ENCODE measurements at places on chromosomes 12 and 14. TPM values are rescaled to one million over a fixed set of nuclear protein-coding genes. Genes with fewer than 3 reads are reported as not detected.

DNA sequence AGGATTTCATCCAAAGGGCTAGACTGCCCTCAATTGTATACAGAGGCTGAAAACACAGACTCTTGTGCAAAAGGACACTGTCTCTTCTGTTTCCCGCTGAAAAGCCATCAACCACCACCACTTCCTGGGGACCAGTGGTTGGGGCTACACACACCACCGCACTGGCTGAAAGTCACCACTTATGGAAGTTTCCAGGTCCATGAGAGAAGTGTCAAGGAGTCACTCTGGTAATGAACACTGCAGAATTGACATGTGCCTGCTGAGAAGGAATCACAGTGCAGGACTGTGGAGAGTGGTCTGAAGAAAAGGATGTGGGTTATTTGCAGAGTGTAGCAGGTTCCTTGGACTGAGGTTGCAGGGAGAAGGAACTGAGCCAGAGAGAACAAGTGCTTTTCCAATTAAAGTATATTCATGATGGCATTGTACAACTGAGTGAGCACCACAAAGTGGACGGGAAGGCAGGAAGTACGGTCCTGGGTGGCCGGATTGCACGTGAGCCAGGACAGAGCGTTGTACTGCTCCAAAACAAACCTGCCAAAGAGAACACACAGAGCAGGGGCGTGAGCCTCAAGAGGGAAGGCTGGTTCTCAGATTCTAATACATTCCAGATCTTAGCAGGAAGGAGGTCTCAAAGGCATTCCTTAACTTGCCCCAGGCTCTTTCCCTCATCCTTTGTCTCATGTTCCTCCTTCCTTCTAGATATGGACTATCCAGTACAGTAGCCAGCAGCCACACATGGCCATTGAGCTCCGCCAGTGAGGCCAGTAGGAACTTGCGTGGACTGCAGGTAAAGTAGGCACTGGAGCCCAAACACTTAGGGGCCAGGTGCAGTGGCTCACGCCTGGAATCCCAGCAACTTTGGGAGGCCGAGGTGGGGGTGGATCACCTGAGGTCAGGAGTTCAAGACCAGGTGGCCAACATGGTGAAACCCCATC, 316.4 kb downstream of the MED13L start:
- no peak overlapping the region for H3K27ac ChIP-seq
- H3K27me3 ChIP-seq = no peaks in the 10 kb centered on the region
- H3K4me1 ChIP-seq = no peaks in the 10 kb centered on the region
- H3K4me3 ChIP-seq = no peak overlapping the region
- DNase-seq = no peak

- no peak overlapping the region for H3K27ac ChIP-seq
- H3K27me3 ChIP-seq = no peaks in the 10 kb centered on the region
- H3K4me1 ChIP-seq = peaks cover 42% of the 10 kb centered on the region
- DNase-seq = no peak
These were observed 8.9 kb downstream of the MAP4K5 start for GRCh38 chr14:50523271-50524041.

- H3K4me3 ChIP-seq = peak within 1 kb of the TSS; percentile 90
- peaks cover 17% of the 10 kb centered on the region for H3K36me3 ChIP-seq
- H3K27me3 ChIP-seq = no peaks in the 10 kb centered on the region
- peaks cover 16% of the 10 kb centered on the region for H3K4me1 ChIP-seq
These were observed at the start of gene UNC119B for GRCh38 chr12:120710031-120710804. TSS of gene UNC119B (plus strand) at chr12:120710458. CDS start at chr12:120710475, 17 bp downstream.

The CLEC1B gene
- not detected for total RNA-seq

DNA sequence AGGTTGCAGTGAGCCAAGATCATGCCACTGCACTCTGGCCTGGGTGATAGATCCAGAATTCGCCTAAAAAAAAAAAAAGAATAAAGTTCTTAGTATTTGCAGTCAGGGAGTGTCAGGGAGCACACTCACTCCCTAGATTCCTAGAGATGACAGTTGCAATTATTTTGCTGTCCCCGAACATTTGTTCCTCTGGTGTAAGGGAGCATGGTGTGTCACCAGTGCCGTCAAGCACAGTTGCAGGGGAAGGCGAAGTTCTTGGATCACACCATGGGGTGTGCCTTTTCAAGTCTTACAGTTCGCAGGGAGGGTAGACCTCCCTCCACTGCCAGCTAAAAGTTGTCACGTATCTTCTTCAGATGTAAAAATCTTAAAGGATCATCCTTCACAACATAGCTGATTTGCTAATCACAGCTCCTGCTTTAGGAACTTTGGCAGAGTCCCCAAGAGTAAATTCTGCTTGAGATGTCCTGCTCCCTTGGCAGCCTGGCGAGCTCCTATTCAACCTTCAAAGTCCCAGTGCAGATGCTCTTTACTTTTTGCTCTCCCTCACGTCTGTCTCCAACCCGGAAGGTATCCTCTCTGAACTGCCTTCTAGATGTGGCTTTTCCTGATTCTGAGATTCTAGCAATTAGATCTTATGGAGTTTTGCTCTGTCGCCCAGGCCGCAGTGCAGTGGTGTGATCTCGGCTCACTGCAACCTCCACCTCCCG, 11.3 kb downstream of the ACACB start:
- H3K4me1 ChIP-seq = no peaks in the 10 kb centered on the region
- DNase-seq = no peak
- H3K4me3 ChIP-seq = no peak overlapping the region
- H3K36me3 ChIP-seq = no peaks in the 10 kb centered on the region

DNA sequence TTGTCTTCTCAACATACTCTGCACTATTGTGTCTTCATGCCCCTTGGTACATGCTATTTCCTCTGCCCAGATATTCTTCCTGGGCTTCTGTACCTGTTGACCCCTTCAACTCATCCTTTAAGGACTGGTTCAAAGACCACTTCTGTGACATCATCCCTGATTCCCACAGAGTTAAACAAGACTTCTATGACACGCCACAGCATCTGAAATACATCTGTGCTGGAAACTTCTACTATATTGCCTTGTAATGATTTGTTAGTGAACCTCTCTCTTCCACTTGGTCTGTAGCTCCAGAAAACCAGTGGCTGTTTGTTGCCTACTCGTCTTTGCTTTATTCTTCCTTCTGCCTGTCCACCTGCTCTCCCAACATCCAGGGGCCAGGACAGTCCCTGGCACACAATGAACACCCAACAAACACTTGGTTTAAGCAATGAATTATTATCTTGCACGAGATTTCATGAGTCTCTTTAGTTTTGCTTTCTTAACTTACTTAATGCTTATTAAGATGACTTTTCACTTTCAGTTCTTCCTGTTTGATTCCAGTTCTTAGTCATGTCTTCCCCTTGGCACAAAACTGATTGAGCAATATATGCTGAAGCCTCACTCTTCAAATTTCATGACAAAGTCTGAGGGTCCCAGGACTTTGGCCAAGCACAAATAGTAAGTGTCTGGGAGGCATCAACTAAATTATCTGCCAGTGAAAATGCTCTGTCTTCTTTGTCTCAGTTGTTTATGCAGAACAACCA, 485.9 kb downstream of the APAF1 start:
- H3K36me3 ChIP-seq = no peaks in the 10 kb centered on the region
- no peaks in the 10 kb centered on the region for H3K27me3 ChIP-seq
- no peak overlapping the region for H3K27ac ChIP-seq
- H3K4me1 ChIP-seq = no peaks in the 10 kb centered on the region
- peak overlapping the region; percentile 22 for H3K4me3 ChIP-seq
- no peak for DNase-seq

The POTEG gene
- total RNA-seq = not detected

The ADAMTS20 gene
- total RNA-seq = not detected

DNA sequence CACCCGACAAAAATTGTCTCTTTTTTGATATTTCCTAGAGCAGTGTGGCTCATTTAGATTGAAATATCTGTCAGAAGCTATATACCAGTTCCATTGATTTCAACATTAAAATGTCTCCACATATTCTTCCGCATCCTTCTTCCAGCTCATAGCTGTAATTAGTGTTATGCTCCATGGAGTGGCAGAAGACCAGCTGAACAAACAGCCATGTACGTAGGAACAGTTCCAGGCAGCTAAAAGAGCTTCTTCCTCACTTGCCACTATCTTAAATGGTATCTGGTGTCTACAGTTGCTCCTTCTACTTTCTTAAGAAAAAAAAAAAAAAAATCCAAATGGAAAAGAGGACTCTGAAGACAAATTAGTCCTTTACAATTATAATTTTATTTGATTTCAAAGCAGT, 848.0 kb downstream of the DIO2 start:
- H3K4me1 ChIP-seq = no peaks in the 10 kb centered on the region
- no peaks in the 10 kb centered on the region for H3K36me3 ChIP-seq
- no peak for DNase-seq
- H3K27ac ChIP-seq = no peak overlapping the region
- H3K4me3 ChIP-seq = no peak overlapping the region

- H3K27me3 ChIP-seq = no peaks in the 10 kb centered on the region
- H3K36me3 ChIP-seq = no peaks in the 10 kb centered on the region
- no peak for DNase-seq
- no peak overlapping the region for H3K27ac ChIP-seq
These were observed 156.8 kb upstream of the PWP1 start for GRCh38 chr12:107528731-107529365.
